ENCODE measurements at places on chromosomes 12 and 14.

GRCh38 chr12:9754099-9754927 lies 6.4 kb downstream of the CD69 start:
- no peak for DNase-seq

DNA sequence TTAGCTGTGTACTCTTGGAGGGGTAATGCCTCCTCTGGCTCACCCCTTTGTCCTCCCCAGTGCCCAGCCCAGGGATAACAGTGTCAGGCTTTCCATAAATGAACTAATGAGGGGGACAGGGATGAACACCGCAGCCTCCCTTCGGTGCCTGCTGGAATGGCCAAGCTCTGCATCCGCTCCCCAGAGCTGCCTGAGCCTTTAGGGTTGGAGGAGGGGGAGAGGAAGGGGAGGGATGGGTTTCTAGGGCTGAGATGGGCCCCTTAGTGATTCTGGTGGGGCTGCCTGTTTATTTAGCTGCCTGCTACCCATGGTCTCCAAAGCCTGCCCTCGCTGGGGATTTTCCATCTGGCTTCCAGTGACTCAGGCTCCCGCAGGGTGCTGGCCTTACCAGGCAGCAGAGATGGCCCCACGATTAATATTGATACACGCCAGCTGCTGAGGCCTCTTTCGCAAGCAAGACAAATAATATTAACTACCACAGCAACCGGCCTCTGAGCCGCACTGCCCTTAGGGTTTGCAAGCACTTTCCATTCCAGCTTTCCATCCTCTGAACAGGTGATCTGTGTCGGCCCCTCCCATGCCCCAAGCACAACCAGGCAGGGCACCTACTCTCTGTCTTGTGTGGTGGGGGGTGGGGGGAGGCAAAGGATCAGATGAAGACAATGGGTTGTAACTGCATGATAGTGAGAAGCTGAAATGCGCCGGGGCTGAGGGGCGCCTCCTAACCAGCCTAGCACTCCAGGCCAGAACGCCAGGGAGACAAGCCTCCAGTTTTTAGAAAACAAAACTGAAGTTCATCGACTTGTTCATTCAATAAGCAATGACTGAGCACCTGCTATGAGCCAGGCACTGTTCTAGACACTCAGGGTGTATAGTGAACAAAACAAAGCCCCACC lies 56.7 kb downstream of the C14orf132 start:
- peak; percentile 97 for DNase-seq

DNA sequence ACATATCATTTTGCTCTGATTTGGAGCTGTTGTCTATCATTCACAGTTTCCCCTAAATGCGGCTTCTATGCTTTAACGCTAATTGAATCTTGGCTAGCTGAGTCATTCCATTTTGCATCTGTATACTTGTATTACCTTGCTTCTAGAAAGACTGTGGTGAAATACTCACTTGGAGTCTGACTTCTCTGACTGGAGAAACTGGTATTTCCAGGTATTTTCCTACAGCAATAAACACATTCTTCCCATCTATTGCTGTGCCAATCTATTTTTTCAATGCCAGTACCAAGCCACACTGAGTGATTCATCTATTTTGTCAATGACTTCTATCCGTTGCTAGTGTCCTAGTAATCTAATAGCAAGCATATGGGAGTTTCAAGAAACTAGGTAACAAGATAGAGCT lies 76.0 kb upstream of the ST8SIA1 start:
- DNase-seq = no peak

DNA sequence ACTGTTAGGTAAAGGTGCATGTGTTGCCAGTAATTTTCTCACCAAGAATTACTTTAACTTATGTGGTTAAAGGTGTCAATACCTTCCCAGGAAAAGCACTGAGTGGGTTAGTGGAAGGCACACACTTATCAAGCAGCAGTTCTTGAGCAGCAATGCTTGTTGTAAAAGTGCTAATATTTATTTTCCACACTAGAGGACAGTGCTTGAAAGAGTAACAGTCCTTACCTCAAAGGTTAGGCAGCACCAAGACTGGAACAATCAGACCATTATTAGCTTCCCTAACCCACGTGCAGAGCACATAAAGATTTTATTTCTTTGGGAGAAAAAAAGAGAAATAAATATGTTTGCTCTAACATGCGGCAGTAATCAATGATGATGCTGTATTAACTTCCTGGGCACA lies 48.8 kb upstream of the KRR1 start:
- peak; percentile 13 for DNase-seq

- no peak for DNase-seq
Measured at GRCh38 chr14:76986231-76986565, 42.3 kb downstream of the IRF2BPL start.

GRCh38 chr12:114425031-114425626 lies 19.2 kb upstream of the TBX5 start:
- DNase-seq = no peak

DNA sequence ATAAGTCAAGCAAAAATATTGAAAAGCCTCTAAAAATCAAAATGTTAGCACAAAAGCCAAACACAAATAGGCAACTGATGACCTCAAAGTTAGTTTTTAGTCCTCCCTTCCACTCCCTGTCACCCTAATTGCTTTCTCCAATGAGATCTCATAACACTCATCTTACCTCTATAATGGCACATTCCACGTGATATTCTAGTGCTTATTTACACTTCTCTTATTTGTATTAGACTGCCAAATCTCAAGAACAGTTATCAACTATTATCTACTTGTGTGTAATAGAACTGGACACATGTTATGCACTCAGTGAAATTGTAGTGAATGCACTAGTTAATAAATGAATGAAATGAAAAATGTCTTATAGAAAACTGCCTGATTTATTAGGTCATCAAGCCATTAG lies 55.5 kb upstream of the AVPR1A start:
- DNase-seq = no peak

GRCh38 chr14:90892970-90893369 lies 76.7 kb upstream of the TTC7B start:
- no peak for DNase-seq

DNA sequence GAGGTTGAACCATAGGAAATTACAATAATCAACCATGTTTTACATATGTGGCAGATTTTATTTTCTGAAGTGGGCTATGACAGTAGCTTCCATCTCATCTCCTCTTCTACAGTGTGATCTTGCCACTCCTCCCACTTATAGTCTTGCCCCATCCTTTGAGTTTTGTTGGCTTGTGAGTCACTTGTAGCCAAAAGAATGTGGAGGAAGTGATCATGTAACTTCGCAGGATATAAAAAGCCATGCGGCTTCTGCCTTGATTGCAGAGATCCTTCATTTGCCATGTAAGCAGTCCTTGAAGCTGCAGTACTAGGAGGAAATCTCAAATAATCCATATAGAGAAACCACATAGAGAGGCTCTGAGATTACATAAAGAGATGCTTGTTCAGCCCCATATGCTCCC lies 13.7 kb upstream of the ZNF84 start:
- no peak for DNase-seq

GRCh38 chr14:100440207-100440631 lies 117.1 kb downstream of the SLC25A47 start:
- DNase-seq = peak; percentile 85

DNA sequence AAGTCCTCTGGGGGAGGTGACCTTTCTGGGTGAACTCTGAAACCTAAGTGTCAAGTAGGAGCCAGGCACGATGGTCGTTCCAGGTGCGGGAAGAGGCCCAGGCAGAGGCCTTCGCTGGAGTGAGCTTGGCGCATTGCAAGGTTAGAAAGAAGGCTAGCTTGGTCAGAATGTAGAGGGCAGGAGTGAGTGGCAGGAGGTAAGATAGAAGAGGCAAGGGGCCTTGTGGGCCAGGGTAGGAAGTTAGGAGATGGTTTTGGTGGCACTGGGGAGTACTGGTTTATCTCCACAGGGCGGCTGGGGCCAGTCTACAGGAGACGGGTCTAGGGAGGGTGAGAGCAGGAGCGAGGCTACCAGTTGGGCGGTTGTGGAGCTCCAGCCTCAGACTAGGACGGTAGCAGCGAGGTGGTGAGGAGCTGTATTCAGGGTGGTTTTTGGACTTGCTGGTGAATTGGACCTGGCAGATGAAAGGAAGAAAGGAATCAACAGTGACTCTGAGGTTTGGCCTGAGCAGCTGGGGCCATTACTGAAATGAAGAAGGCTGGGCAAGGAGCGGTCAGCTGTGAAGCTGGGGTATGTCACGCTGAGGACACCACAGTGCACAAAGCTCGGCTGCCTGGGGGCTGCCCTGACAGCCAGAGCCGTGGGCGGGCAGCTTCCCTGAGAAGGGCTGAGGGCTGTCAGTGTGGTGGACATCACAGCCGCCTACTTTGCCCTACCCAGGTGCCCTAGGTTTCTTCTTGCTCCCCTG lies 9.0 kb downstream of the MLXIP start:
- no peak for DNase-seq

GRCh38 chr12:41919048-41919447 lies 225.6 kb downstream of the GXYLT1 start:
- no peak for DNase-seq

DNA sequence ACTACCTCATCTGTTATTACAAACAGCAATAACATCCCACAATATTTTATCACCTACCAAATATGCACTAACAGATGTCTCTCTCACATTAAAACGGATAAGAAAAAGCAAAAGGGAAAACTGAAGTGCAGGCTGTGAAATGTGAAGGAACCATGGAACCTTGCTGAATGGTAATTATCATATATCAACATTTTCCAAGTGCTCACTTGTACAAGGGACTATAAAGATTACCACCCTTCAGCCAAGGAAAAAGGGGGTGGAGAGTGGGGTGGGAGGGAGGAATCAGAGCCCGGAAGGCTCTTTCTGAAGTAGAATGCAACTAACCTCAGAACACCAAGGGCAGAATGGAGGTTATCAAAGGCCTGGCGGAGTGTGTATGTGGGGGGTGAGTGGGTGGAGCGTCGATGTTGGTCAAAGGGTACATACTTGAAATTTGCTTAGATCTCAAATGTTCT lies 1.2 kb downstream of the SNX6 start:
- no peak for DNase-seq

- no peak for DNase-seq
Measured at GRCh38 chr12:51001799-51002198, 24.4 kb downstream of the SLC11A2 start.

DNA sequence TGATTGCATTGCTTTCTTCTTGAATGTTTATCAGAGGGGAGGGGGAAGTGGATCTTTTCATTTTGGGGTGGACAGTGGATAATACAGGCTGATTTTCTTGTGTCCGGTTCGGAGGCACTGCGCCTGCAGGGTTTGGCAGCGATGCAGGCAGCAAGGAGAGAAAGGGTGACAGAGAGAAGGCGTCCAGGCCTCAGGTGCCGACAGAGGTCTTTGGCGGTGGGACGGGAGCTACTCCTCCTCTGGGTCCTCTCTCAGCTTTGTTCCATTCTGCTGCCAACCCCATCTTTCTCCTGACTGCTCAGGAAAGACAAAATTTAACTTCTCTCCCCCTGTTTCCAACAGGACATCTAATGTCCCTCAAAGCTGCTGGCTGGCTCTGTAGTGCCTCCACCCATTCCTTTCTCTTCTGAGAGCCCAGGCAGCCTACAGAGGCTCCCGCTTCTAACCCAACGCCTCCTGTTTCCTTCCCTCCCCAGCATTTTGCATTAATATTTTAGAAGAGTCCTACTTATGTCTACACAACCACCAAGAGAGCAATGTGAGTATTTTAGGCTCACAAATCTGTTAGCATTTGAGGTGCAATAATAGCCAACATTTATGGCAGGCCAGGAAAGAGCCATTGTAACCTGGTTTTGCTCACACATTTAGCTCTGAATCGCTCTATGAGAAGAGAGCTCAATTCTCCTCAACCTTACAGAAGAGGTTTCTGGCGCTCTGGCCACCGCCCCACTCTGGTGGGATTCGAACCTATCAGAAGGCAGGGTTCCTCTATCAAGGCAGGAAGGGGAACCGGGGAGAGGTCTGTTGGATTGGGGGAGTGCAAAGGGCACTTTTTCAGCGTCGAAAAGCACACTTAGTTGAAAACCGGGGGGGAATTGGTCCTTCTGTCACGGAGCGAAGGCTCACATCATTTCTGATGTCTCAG lies 7.1 kb upstream of the TBX5 start:
- DNase-seq = no peak

GRCh38 chr12:124487066-124487833 lies 80.2 kb downstream of the NCOR2 start:
- no peak for DNase-seq

DNA sequence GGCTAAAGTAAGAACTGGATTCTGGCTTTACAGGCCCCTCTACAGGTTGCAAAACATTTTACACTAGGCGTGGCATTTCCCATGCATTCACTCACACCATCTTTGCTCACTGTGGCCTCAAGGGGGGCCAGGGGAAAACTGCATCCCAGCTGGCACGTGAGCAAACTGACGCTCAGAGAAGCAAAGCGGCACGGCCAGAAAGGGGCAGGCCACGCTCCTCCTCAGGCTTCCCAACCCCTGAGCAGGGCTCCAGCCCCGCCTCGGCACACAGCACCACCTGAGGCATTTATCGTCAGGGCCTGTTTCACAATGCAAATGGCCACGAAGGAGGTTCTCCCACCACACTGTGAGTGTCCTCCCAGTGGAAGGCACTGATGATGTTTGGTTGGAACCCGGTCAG lies 90.8 kb downstream of the BCL11B start:
- no peak for DNase-seq

- no peak for DNase-seq
Measured at GRCh38 chr12:5088586-5089264, 45.0 kb downstream of the KCNA5 start.

DNA sequence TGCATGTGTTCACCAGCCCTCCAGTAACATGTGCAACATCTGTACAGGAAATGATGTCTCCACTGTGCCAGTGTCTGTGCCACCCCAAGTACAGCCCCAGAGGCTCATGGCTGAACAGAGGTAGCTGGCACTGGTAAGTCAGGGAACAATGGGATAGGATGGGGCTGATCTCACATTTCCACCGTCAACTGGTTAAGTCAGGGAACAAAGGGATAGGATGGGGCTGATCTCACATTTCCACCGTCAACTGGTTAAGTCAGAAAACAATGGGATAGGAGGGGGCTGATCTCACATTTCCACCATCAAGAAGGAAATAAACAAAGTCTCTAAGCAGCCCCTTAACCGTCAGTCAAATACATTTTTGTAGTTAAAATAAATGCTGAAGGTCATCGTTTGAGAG lies 246.6 kb downstream of the TMEM132D start:
- no peak for DNase-seq

- no peak for DNase-seq
Measured at GRCh38 chr14:81281332-81281731, 60.6 kb upstream of the GTF2A1 start.

DNA sequence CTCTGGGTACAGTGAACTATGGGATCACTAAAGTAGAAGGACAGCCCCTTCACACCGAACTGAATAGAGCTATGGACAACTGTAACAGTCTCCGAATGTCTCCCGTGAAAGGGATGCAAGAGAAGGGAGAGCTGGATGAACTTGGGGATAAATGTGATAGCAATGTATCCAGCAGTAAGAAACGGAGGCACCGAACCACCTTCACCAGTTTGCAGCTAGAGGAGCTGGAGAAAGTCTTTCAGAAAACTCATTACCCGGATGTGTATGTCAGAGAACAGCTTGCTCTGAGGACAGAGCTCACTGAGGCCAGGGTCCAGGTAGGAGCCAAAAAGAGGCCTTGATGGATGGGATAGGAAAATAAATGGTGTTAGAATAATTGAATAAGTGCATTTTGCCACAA lies 3.5 kb downstream of the ALX1 start:
- DNase-seq = no peak

All from COR-L47 (cell line).